CD4-positive, alpha-beta T cell treated with Interleukin-6 for 4 hours (primary cell): ENCODE measurements at places on chromosomes 6 and 20.

GRCh38 chr20:50169329-50169823, 15.9 kb upstream of the PEDS1 start:
- peak; percentile 86 for DNase-seq

- DNase-seq, result no peak
Measured at GRCh38 chr6:22442826-22443225, 126.5 kb upstream of the HDGFL1 start.

DNA sequence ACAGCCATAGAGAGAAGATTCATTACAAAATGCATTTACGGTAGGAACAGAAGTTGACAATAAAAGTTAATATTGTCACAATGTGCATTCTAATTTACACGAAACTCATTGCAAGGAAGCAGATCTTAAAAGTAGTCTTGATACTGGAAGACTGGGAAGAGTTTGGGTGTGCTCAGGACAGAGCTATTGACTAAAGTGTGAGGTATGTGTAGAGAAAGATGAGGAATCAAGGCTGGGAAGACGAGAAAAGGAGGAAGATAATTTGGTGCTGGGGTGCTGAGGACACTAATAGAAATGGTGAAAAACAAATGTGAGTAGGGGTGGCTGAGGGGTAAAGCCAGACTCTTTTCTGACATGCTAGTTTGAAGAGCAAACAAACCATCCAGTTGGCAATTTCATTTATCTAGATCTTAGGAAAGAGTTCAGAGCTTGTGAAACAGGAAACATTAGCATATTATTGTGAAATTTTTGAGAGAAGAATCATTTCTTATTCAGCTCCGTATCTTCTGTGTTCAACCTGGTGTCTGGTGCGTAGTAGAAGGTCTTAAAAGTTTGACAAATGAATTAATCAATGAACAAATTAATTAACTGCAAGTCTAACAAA, 72.7 kb downstream of the ELOVL4 start:
- no peak for DNase-seq

GRCh38 chr6:135141728-135142127, 39.4 kb upstream of the MYB start:
- no peak for DNase-seq

- DNase-seq, result no peak
Measured at GRCh38 chr20:43243672-43244269, 54.1 kb upstream of the PTPRT start.
